ENCODE measurements at places on chromosomes 11 and 22.

DNA sequence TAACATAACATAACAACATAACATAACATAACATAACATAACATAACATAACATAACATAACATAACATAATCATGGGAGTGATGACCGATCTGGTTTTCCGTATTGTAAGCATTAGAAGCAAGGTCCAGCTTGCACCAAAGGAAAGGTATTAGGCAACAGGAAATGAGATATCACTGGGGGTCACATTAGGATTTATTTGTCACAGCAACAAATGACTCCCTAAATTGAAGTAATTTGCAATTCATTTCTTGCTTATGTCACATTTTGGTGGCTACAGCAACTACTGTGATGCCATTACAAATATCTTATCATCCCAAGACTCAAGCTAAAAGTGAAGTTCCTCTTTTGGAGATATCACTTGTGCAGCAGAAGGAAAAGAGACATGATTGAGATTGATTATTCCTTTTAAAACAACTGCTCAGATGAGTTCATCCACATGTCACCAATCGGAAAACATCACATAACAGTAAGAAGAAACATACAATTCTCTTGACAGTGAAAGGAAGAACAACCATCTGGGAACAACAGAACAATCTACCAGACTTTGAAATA lies 1331.1 kb upstream of the RAG2 start:
- DNase-seq: no peak

- no peak for DNase-seq
These were observed 1166.0 kb upstream of the CCDC90B start for GRCh38 chr11:84452211-84452610.

DNA sequence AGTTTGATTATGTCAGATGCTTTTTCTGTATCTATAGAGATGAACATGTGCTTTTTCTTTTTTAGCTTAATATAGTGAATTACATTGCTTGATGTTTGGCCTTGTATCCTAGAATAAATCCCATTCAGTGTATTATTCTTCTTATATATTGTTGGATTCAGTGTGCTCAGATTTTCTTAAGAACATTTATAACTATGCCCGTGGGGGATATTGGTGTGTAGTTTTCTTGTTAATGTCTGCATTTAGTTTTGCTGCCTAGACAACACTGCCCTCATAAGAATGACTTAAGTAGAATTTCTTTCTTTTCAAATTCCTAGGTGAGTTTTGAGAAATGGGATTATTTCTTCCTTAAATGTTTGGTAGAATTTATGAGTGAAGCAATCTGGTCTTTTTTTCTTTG lies 98.5 kb downstream of the TMEM135 start:
- DNase-seq: no peak

DNA sequence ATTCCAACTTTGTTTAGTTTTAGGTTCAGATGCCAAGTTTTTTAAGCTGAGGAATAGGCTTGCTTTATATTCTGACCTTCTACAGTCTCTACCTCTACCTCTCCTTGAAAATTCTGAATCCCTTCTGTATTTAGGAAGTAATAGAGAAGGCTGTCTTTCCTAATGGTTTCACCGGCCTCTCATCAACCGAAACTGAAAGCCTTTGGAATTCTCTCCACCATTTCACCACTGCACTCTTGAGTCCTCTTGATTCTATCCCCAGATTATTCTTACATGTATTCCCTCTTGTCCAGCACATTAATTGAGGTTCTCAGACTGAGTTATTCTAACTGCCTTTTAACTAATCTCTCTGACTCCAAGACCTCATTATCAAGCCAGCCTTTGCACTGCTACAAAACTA lies 67.7 kb upstream of the PICALM start:
- DNase-seq: no peak

DNA sequence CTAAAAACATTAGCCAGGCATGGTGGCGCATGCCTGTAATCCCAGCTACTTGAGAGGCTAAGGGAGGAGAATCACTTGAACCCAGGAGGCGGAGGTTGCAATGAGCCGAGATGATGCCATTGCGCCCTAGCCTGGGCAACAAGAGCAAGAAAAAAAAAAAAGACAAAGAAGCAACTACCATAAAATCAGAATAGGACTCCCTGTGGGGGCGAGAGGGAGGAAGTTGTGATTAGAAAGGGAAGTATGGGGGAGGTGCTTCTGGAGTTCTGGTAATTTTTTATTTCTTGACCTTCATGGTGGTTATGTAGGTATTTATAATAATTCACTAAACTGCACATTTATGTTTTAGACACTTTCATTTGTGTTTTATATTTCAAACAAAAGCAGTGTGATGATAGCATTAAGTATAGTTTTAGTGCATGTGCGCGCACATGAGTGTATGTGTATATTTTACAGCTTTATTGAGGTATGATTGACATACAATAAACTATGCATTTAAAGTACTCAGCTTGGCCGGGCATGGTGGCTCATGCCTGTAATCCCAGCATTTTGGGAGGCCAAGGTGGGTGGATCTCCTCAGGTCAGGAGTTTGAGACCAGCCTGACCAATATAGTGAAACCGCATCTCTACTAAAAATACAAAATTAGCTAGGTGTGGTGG lies 43.5 kb downstream of the SIK2 start:
- DNase-seq: no peak

- DNase-seq: no peak
These were observed 32.6 kb downstream of the MYO18B start for GRCh38 chr22:25774575-25775026.

Measured in stimulated activated CD4-positive, alpha-beta T cell treated with anti-CD3 and anti-CD28 coated beads, Interleukin-12 subunit alpha, Interleukin-12 subunit beta, amount 100 ng/mL, for 48 hours (primary cell).